ENCODE measurements at places on chromosomes 11 and 22. TPM values are rescaled to one million over a fixed set of nuclear protein-coding genes. Genes with fewer than 3 reads are reported as not detected.

- no peak for DNase-seq
Measured at GRCh38 chr11:47278058-47278457, 8.1 kb downstream of the MADD start.

DNA sequence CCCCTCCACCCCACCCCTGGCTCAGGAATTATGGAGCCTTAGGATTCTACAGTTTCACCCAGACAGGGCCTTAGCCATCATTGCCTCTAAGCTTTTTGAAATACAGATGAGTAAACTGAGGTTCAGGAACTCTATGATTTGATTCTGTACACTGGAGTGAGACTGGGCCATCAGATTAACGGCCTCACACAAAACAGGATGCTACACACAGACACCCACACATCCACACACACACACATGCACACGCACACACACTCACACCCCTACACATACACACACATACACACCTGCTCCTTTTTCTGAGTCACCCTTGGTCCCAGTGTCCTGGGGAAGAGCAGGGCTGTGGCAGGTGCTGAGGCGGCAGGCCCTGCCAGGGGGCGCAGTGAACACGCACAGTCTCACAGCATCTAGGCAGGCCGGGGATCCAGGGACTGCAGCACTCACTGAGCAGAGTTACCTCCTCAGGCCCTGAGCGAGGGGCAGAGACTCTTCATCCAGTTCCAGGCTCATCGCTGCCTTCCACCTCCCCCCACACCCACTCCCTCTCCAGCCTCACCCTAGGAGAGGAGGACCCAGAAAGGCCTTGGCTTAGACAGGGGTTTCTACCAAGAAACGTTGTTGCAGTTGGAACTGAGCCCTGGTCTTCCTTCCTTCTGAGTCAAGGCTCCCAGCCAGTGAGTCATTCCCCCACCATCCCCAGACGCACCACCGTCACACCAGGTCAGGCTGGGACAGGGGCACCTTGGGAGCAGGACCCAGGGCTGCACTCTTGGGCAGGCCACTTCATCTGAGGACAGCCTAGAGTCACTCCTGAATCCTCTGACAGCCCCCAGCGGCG lies 89.8 kb upstream of the PARVA start:
- DNase-seq, result peak; percentile 34

Gene ENTHD1
- not detected for total RNA-seq

Gene NCAPD3
- 31.8 TPM for total RNA-seq

DNA sequence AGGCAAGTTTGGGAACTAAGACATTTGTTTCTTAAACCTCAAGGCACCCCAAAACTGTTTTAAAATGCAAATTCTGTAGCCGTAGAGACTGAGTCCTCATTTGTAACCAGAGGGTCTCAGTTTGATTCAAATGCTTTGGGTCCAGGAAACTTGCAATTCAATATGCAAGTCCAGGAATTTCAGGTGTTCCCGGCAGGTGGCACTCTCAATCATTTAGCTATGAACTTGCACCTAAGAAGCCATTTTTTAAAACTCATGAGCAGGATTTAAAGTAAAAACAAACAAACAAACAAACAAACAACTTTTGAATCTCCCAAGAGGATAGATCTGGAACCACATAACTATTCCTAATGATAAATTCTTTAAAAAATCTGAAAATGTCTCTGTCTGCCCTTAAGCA lies 8.7 kb upstream of the ABTB2 start:
- DNase-seq, result no peak

DNA sequence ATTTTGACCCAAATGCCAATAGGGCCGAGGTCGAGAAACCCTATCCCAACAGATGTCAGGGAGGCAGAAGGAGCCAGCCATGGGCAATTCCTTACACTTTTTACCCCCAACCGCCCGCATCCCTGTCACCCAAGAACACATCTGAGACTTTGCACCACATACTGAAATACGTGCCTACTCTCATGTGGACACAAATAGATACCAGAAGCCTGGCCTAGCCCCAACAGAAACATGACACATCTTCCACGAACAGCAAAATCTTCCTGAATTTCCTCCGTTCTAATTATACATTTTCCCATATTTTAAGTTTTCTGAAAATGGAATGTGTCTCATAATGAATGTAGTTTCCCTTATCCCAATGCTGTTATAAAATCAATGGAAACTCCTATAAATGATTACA lies 64.7 kb downstream of the SLC1A2 start:
- DNase-seq, result no peak

GRCh38 chr11:130092661-130093060 lies 23.0 kb downstream of the APLP2 start:
- DNase-seq, result no peak

DNA sequence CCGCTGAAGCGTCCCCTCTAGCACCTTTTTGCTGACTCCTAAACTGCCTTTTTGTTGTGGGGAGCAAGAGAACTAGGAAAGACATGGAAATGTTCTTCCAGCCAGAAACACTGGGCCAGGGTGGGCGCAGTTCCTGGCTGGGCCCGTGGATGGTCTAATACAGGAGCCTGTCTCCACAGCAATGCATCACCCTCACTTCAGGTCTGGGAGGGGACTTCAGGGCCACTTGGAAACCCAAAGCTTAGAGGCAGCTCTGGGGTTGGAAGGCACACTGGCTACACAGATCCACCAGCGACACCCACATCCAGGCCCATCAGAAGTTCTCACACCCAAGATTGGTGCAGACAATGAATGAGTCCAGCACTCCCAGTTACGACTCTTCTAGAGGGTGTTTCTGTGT lies 120.3 kb downstream of the ETS1 start:
- DNase-seq, result no peak

- DNase-seq, result no peak
Measured at GRCh38 chr11:36381015-36381360, 84.9 kb downstream of the PRR5L start.

DNA sequence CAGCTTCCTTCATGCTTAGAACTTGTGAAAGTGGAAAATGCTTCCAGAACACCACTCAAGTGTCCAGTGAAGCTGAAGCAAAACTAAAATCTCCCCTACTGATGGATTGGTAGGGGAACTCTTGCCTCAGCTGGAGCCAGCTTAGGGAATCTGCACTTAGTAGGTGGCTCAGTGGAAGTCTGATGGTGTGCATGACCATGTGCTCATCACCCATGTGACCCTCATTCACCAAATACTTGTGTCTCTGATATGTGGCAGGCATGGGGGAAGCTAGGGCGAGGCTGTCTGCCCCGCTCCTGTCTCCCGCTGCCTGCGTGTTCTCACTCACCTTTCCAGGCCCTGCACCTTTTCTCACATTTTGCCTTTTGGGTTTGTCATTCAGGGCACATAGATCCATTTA lies 7.2 kb downstream of the TEAD1 start:
- DNase-seq, result no peak

GRCh38 chr11:1484695-1485503 lies 1.7 kb downstream of the MOB2 start:
- no peak for DNase-seq

Gene BLID
- total RNA-seq, result 0.33 TPM

Gene ANGPTL5
- not detected for total RNA-seq

GRCh38 chr11:103894673-103895072 lies 141.8 kb upstream of the DDI1 start:
- no peak for DNase-seq

- DNase-seq, result no peak
Measured at GRCh38 chr11:4543561-4543960, 1.4 kb upstream of the OR52M1 start.

DNA sequence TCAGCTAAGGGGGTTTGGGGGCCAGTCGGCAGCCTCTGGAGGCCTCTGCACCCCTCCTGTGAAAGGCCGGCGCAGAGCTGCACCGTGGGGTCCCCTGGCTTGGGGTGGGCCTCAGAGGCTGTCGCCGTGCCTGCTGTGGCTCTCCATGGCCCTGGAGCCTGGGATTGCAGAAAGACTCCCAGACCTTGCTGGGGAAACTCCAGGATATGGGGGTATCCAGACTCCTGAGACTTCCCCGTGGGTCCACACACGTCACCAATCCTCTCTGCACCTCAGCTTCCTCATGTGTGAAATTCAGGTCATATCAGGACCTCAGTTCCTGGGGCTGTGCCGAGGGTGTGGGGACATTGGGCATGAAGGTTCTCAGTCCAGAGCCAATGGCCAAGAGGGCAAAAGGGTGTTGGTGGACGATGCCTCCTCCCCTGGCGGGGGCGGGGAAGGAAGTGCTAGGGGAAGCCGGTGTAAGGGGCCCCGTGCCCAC lies 97.1 kb downstream of the KCNQ1 start:
- DNase-seq, result no peak

DNA sequence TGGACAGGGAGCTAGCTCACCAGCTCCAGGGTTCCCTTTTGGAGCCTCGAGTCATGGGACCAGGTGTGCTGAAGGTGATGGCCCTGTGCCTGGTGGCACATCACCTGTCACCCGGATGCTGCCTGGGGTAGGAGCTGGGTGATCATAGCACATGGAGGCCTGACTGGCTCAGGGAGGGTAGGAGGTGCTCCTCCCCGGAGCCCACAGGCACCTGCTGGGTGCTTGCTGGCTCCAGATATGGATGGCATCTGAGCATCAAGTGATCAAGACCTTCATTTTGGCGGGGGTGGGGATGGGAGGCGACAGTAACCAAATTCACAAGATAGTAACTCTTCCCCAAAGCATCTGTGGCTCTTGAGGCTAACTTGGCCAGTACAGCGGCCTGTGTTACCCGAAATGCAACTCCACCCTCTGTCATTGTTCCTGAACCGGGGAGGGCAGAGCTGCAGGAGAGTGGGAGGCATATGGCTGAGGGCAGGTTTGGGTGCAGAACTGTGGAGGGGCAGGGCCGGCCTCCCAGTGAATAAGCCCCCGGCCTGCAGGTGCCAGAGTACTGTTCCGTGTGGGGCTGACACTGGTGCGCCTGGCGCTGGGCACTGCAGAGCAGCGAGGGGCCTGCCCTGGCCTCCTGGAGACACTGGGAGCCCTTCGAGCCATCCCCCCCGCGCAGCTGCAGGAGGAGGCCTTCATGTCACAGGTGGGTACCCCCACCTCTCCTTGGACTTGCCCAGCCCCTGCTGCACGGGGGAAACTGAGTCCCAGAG lies 4.7 kb downstream of the TBC1D10C start:
- no peak for DNase-seq

GRCh38 chr11:8080674-8081590 lies at the start of gene TUB:
Gene TUB, plus strand, starts transcription at chr11:8081211. Its CDS starts 300 bp downstream, at chr11:8081511.
- no peak for DNase-seq

GRCh38 chr22:33669746-33670145 lies 250.5 kb downstream of the LARGE1 start:
- no peak for DNase-seq

GRCh38 chr22:42343531-42344081 lies 73.2 kb upstream of the TCF20 start:
- no peak for DNase-seq

GRCh38 chr11:60844870-60845221 lies 2.9 kb downstream of the CCDC86 start:
- no peak for DNase-seq

- no peak for DNase-seq
Measured at GRCh38 chr11:11987503-11988022, 20.9 kb downstream of the DKK3 start.

GRCh38 chr11:67062526-67063373 lies 6.1 kb downstream of the RHOD start:
- no peak for DNase-seq

DNA sequence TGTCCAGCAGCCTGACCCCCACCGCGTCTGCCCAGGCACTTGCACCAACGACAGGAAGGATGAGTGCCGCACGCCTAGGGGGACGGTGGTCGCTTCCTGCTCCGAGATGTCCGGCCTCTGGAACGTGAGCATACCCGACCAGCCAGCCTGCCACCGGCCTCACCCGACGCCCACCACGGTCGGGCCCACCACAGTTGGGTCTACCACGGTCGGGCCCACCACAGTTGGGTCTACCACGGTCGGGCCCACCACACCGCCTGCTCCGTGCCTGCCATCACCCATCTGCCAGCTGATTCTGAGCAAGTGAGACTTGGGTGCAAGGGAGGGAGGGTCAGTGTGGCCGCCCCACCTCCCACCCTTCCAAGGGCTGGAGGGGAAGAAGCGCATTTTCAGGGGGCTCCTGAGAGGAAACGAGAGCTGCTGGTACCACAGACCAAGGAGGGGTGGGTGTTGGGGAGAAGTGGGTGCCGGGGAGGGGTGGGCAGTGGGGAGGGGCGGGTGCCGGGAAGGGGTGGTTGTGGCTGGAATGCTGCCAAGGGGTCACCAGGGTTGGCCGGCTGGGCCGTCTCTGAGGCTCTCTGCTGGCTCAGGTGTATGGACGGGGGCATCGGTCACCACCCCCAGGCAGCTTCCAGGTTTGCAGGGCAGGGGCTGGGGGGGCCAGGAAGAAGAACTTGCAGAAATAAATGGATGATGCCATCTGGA lies 27.7 kb upstream of the MUC5B start:
- DNase-seq, result no peak

DNA sequence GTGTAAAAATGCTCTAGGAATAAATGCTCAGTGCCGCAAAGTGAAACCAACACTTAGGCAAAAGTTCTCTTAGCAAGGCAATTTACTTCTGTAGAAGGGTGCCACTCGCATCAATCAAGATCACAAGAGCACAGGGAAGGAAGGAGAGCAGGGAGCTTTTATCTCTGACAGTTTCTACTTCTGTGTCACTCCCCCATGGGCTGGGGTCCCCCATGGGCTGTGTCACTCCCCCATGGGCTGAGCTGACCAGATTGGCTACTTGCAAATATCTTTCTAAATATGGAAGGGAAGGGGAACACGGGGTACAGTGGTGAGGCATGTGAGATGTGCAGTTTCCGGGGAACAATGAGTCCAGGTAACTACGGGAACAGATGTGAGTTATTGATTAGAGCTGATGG lies 397 bp downstream of the OR52N2 start:
- no peak for DNase-seq

Gene UPK3A
- 0.42 TPM for total RNA-seq

DNA sequence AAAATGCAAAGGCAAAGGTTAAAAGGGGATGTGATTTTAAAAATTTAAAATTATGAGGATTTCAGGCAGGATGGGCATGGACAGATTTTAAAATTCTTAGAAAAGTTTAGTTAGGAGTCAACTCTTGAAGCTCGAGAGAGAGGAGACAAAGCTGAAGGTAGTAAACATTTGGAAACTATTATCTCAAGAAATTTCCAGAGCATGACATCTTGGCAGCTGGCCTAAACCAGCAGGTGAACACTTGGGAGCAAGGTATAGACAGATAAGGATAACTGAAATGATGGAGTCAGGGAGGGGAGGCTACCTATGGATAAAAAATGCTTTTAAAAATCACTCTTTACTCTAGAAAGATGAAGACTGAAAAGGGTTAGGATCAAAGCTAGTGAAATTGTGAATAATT lies 13.7 kb downstream of the POU2AF3 start:
- DNase-seq, result no peak

GRCh38 chr11:19718051-19718450 lies 5.4 kb downstream of the NAV2 start:
- no peak for DNase-seq

Data from liver (tissue), 10 donors.